ENCODE measurements at places on chromosomes 4 and X.

DNA sequence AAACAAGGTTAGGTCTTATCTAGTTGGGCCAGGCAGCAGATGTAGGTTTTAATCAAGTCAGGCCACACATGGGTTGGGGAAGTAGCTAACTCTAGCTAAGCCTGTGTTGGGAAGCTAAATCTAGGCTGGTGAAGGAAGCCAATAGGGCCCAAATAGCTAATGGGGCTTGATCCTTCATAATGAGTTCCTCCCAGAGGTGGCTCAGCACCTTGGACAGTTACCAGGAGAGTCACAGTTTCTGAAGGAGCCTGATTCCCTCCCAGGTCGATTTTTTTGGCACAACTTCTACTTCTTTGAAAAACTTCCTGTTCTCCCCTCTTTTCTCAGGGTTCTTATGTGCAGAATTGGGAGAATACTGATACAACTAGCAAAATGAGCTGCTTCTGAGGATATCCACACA is 242.5 kb upstream of the PRPS2 start:
- DNase-seq: no peak

DNA sequence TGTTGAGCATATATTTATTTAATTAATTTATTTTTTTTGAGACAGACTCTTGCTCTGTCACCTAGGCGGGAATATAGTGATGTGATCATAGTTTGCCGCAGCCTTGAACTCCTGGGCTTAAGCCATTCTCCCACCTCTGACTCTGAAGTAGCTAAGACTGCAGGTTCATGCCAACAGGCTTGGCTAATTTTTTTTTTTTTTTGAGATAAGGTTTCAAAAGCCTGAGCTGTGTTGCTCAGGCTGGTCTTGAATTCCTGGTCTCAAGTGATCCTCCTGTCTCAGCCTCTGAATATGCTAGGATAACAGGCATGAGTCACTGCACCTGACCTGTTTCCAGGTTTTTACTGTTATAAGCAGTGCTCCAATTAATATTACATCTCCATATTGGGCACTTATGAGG is 4.8 kb downstream of the ADD1 start:
- no peak for DNase-seq

DNA sequence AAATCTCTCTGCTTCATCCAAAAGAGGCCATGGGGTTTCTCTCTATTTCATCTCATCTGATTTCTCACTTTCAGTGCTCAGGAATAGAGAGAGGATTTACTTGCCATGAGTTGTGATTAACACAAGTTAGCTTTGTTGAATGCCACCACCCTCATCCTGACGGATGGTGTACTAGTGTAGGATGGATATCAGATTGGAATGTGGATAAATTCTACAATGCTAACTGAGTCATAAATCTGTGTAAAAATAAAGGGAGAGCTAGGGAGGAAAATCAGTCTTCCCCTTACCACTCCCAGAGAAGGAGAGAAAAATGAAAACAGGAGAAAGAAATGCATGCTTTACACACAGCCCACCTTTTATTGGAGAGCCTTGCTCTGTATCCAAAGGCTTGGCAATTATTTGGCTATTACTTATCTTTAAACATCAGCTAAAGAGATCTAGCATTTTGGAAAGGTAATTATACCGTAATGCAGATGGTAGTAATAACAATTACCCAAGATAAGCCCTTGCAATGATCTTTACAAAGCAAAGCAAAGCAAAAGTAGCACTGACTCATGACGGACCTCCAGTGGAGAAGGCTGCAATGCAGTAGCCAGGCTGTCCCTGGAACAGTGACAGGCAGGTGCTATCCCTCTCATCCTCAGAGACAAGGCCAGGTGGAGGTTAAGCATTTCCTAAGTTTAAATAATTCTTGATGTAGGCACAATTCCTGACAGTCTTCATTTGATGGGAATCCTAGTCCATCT is 306.3 kb upstream of the PPARGC1A start:
- DNase-seq: no peak

GRCh38 chr4:154719087-154719486 is 24.7 kb upstream of the LRAT start:
- DNase-seq: no peak

- peak; percentile 65 for DNase-seq
Measured at GRCh38 chrX:124212622-124213021, 119.8 kb upstream of the TEX13D start.

- no peak for DNase-seq
Measured at GRCh38 chr4:27056281-27056680, 195.6 kb downstream of the STIM2 start.

- DNase-seq: no peak
Measured at GRCh38 chr4:48944756-48945241, 38.2 kb upstream of the OCIAD2 start.

DNA sequence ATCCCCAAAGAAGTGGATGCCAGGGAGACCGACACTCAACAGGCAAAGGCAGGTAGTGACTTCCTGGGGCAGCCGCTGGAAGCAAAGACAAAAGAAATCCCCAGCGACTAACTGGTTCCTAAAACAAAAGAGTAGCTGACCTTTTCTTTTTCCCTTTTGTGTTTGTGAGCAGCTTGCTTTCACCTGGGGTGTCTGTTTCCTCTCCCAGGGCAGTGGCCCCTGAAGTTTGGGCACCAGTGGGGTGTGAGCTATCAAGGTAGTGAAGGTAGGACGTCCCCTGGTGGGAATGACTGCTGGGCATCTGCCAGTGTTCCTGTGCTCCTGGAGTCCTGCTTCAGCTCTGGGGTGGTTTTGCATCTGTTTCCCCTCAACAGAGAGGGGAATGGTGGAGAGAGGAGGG is 41.6 kb upstream of the STIM2 start:
- DNase-seq: no peak

- DNase-seq: peak; percentile 76
Measured at GRCh38 chr4:142406917-142407501, 439.1 kb downstream of the INPP4B start.

- no peak for DNase-seq
Measured at GRCh38 chrX:15549189-15550012, 48.8 kb downstream of the BMX start.

GRCh38 chr4:114265342-114265741 is 285.9 kb upstream of the ARSJ start:
- DNase-seq: no peak

Data from activated effector memory CD4-positive, alpha-beta T cell treated with anti-CD3 and anti-CD28 coated beads, Interleukin-2, amount 50 U/mL, for 16 hours (primary cell).